ENCODE measurements at places on chromosomes 2 and 18.

DNA sequence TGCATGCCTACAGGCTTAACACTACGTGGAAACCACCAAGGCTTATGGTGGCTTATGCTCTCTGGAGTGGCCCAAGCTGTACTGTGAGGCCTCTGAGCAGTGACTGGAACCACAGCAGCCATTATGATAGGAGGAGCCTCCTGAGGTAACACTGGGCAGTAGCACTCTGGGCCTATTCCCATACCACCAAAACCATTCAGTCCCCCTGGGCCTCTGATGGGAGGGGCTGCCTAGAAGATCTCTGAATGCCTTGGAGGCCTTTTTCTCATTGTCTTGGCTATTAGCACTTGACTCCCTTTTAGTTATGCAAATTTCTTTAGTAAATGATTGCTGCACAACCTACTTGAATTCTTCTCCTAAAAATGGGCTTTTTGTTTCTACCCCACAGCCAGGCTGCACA, 985.0 kb downstream of the DPP10 start:
- no peak for DNase-seq

DNA sequence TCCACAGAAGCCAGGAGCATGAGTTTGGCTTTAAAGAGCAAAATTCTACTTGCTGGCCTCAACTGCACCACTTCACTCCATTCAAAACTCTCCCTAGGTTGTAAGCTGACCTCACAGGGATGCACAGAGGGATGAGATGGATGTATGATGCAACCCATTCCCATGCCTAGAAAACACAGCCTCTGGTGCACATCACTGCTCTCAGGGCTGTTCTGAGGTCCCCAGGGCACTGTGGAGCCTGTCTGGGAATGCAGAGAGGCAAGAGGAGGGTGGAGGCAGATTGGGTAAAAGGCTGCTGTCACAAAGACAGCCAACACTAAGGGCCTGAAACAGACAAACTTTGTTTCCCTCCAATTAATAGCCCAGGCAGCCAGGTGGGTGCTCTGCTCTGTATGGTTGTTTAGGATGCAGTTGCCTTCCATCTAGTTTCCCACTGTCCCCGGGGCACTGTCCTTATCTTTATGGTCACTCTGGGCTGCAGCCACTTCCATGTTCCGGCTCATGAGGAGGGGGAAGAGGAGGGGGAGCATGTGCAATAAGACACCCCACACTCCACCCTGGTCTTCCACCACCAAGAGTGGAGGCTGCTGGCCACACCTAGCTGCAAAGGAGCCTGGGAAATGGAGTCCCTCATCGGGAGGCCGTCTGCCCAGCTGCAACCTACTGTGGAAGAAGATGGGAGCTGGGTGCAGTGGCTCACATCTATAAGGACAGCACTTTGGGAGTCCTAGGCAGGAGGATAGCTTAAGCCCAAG, 7.0 kb downstream of the GPR45 start:
- no peak for DNase-seq

DNA sequence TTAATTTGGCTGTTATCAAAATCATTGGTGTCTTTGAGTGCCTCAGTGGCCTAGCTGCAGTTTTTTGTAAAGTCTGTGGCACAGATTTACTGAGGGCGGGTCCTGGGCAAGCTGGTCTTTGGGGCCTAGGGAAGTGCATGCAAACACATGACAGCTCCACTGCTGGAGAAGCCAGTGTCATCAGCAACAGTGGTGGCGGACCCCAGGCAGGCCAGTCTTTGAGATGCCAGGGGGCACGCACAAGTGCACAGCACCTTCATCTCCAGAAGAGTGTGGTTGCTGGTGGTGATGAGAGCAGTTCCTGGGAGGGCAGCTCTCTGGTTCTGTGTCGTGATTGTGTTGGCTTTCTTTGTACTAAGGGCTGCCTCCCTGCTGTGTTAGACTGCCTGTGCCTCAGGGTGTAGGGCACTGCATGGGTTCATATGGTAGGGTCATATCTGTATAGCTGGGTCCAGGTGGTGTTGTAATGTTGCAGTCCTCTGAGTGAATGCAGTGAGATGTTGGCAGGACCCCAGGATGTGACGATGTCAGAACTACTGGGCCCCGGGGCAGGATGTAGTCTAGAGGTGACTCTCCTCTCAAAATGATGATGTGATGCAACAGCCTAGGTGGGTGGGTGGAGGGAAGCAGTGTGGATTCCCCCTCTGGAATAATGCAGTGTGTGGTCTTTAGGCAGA, 646.7 kb upstream of the CDH2 start:
- DNase-seq, result no peak

DNA sequence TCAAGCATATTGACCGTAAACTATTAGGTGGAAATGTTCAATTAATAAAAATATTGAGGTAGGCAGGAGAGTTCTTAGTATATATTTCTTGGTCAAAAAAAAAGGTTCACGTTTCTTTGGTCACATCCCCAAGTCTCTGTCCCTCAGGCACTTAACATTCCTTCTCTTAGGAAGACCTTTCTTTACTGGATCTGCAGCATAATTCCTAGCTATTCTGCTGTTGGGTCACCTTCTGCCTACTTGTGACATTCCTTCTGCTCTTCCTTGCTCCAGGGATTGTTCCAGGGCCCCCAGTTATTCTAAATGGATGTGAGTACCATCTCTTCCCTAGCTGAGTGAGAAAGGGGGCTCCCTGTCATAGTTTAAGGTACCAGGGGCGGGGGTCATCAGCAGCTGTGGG, 4.2 kb downstream of the UGP2 start:
- no peak for DNase-seq

DNA sequence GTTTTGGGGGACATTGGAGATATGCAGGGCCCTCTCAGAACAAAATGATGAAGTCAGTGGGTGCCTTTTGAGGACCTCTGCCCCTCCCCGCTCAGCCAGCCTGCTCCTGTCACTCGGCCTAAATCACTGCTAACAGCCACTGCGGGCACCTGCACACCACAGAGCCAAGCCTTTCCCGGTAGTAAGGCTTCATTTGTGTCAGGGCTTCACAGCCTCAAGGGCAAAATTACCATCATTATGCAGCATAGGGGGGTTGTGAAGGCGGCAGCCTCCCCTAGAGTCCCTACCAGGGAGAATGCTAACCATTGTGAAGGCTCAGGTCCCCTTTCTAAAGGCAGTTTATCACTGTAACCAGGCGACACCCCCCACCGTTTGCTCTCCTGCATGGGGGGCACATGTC, 519.8 kb upstream of the MYT1L start:
- DNase-seq, result no peak

DNA sequence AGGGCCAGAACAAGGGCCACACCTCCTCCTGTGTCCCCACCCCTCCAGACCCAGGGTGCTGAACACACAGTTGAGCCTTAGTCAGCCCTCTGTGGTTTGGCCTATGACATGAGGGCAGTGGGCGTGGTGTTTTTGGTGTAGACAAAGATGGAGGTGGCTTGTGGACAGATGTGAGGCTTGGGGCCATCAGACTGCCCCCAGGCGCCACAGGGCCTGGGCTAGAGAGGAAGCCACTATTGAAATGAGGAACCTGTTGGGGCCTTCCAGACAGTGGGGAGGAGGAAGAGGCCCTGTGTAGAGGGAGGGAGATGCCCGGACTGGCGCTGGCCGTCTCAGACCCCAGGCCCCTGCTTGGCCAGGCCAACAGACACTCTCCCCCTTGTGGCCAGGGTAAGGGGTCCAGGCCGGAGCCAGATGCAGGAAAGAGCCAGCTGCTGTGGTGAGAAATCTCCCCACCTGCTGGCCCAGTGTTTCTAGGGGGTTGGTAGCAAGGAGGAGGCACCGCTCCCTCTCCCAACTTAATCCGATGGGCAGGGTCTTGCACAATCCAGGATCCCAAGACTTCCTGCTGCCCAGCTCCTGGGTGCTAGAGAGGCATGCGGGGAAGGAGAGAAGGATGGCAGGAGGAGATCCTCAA, 53.8 kb downstream of the SMAD7 start:
- DNase-seq, result peak; percentile 39
